Activated gamma-delta T cell treated with Interleukin-2 at 50 U/mL for 16 hours (primary cell): ENCODE measurements at places on chromosomes 2 and 18.

- DNase-seq: no peak
Observed at GRCh38 chr2:231597014-231597611, 4.4 kb downstream of the TEX44 start.

GRCh38 chr2:28633746-28634145 lies 117.9 kb upstream of the PPP1CB start:
- DNase-seq: no peak

DNA sequence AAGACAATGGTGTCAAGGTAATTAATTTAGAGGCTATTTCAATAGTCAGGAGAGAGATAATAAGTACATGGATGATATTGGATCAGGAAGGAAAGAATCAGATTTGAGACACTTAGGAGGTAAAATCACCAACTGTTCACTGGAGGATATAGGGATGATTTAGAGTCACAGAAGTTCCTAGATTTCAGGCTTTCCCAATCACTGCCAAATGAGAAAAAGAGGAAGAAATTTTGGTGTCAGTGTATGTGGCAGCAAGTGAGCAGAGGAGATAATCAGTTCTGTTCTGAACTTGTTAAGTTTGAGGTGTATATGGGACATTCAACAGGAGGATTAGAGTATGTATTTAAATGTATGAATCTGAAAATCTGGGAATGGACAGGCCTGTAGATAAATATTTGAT lies 640.4 kb downstream of the NR4A2 start:
- DNase-seq: no peak

DNA sequence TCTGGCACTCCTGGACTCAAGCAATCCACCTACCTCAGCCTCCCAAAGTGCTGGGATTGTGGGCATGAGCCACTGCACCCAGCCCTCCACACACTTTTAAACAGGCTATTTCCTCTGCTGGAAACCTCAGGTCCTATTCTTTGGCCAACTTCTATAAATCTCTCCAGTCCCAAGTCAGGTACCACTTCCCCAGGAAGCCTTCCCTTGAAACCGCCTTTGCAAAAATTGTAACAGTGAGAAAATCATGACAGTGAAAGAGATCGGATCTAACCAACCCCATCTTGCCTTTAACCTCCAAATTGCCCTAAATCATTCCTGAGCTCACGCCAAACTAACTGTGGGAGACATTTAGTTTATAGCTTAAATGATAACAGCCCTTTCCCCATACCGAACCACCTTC lies 67.3 kb upstream of the CABLES1 start:
- DNase-seq: no peak

GRCh38 chr2:217064234-217065011 lies 204.6 kb upstream of the TNP1 start:
- DNase-seq: no peak

GRCh38 chr2:234885118-234885517 lies 66.7 kb upstream of the SH3BP4 start:
- no peak for DNase-seq

- DNase-seq: no peak
Observed at GRCh38 chr2:212520340-212520739, 18.3 kb downstream of the ERBB4 start.

DNA sequence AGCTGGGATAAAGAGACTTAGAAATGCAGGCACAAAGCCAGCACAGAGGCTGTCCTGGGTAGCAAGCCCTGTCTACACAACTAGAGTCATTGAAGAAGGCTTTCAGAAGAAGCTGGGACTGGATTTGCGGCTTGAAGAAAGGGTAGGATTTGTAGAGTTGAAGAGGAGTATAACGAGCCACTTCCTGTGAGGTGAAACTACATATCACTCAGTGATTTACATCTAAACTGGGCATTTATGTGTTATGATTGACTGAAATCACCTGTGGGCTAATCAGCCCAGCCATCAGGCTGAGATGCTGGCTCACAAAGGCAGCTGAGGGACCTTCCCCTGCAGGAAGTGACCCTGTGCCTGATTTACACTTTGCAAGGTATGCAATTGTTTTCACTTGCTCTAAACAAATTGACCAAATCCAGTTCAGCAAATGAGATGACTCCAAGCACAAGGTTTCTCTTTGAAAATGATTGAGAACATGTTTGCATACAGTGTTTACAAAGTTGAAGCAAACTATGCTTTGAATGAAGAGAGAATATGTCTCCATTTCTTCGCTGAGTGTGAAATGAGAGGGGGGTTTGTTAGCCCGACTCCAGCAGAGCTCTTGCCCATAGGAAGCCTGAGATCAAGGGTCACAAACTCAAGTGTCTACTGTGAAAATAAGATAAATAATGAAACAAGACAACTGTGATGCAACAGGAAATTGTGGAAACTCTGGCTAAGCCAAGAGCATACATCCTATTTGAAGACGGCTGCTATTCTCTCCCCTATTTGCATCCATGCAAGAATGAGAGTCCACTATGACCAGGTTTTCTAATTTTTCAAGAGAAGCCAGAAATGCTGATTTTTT lies 69.3 kb upstream of the HK2 start:
- no peak for DNase-seq

- no peak for DNase-seq
Observed at GRCh38 chr18:986051-986450, 81.4 kb downstream of the ADCYAP1 start.

GRCh38 chr2:233988581-233988980 lies 61.9 kb upstream of the SPP2 start:
- no peak for DNase-seq

- DNase-seq: peak; percentile 66
Observed at GRCh38 chr2:176126929-176127773, 2.4 kb upstream of the HOXD8 start.

DNA sequence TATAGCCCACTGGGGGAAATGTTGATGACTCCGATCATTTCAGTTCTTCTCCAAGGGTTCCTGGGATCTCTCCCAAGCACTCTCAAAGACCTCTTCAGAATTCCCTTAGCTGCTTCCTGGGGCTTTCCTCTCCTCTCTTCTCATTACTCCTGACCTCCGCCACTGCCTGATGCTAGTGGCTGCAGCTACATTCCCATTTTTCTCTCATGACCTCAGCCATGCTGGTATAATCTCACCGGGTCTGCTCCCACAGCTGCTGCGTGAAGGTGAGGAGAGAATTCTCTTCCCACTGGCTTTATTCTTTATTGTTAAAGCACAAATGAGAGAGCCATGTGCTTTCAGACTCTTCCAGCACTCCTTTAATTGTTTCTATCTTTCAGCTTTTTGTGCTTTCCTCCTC lies 312.0 kb upstream of the ETAA1 start:
- DNase-seq: no peak

GRCh38 chr2:27315122-27315521 lies 6.9 kb upstream of the UCN start:
- no peak for DNase-seq

GRCh38 chr2:195363496-195363895 lies 293.5 kb upstream of the SLC39A10 start:
- DNase-seq: no peak

GRCh38 chr2:57333221-57333620 lies 713.4 kb upstream of the VRK2 start:
- DNase-seq: no peak

DNA sequence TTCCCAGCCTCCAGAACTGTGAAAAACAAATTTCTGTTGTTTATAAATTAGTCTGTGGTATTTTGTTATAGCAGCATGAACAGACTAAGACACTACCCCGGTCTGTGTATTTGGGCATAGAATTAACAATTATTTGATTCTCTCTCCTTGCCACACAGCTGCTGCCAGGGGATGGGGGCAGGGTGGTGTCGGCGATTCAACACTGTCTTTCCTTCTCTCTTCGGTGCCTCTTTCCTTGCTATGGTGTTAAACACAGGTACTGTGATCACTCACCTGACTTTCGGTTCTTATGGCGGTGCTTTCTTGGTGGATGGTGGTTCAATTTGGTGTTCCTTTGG lies 50.8 kb upstream of the CTAGE1 start:
- DNase-seq: no peak

DNA sequence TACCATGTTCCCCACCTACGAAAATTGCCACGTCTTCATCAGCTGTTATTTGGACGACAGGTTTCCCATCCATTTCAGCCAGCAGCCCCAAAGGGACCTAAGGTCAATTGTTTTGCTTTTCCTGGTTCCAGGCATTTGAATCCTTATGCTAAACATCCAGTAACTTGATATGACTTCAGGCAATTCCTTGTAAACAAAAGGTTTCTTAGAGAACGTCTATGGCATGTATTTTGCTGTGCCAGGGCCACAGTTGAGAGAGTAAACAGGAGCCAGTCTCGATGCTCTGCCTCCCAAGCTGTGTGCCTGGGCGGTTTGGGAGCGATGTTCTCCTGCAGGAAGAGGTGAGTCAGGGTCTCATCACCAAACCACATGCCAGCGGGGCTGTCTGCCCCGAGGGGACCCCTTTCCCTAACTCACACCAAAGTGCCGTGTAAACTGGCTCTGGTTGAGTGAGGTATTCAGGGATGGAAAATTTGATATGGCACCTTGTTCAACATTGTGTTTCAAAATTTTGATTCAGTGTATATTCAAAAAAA lies 12.9 kb upstream of the MC5R start:
- DNase-seq: no peak

GRCh38 chr2:82599021-82599420 lies 1860.1 kb downstream of the SUCLG1 start:
- DNase-seq: no peak

DNA sequence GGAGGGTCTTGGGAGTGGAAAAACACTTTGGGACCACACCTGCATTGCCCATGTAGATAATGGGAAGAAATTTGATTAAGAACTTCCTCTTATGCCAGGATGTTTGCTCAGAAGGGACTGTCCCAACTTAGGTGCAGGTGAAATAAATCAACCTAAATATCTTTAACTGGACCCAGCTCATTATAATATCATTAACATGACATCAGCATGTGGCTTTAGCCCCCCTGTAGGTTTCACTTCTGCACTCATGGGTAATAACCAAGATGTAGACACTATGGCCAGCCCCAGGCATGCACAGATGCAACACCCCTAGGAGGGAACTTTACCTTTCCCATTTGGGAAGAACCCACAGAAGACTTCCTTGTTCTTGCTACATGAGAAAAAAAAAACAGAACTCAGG lies 227.4 kb upstream of the ZNF804A start:
- DNase-seq: no peak

GRCh38 chr2:137888845-137889244 lies 75.4 kb upstream of the HNMT start:
- DNase-seq: no peak

DNA sequence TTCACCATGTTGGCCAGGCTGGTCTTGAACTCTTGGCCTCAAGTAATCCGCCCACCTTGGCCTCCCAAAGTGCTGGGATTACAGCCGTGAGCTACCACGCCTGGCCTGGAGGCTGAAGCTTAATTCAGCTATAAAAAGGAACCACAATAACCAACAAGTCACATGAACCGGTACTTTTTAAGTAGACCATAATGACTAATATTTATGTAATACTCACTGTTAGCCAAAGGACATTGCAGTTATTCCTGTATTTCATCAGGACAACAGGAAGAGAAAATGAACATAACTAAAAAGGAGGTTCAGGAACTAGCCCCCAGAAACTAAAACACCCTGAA lies 49.0 kb upstream of the TMEM87B start:
- DNase-seq: no peak

DNA sequence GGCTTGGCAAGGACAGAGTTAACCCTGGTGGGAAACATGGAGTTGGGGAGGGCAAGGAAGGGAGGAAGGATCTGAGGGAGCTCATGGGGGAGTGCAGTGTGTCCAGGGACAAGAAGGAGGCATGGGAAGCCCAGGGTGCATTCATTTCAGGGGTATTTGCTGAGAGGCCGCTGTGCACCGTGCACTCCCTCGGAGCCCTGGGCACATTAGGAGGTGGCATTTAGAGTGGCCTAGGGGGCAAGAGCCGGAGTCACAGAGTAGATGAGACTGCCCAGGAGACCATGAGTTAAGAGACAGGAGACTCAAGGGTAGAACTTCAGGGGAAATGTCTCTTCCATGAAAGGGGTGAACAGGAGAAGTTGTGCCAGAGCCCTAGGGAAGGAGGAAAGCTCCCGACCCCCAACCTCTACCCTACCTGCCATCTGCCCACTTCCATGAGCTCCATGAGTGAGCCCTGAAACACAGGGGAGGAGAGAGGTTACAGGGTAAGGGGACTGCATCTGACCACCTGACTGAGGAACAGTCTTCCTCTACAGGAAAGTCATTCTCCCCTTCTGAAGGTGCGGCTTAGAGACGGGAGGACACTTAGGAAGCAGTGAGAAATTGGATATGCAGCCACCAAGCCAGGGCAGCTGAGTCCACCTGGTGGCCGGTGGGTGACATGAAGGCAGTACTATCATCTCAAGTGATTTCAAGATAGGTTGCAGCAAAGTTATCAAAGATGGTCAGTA lies 58.5 kb upstream of the COPS8 start:
- DNase-seq: peak; percentile 29
